Left renal pelvis (tissue), 4 donors: ENCODE measurements at places on chromosomes 7 and 10. TPM values are rescaled to one million over a fixed set of nuclear protein-coding genes. Genes with fewer than 3 reads are reported as not detected.

DNA sequence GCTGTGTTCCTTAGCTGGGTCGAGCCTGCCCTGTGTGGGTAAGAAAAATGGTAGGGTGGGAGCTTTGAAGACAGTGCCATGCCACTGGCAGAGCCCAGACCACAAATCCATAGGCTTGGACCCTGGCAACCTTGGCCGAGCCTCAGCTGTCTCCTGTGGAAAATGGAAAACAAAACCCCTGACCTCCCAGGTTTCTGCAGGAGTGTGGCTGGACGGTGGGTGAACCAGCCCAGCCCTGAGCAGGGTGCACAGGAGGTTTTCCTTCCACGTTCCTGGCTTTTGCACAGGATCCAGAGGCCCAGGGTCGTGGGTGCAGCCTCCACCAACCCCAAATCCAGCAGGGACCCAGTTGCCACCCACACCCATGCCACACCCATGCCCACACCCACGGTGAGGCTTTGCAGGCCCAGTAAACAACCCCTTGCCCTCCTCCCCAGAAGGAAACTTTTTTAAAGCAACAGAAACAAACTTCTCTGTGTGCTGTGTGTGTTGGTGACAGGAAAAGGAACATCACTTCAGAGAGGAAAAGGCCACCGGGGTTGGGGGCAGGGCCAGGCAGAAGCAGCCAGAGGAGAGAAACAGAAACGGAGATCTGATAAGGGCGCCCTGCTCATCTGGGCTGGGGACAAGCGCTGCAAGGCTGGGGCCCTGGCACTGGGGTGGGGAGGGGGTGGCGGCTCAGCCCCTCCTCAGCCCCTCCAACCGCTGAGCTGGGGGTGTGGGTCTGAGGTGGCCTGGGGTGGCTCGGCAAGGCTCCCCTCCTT, 20.7 kb upstream of the ZMIZ1 start:
- DNase-seq, result no peak

DNA sequence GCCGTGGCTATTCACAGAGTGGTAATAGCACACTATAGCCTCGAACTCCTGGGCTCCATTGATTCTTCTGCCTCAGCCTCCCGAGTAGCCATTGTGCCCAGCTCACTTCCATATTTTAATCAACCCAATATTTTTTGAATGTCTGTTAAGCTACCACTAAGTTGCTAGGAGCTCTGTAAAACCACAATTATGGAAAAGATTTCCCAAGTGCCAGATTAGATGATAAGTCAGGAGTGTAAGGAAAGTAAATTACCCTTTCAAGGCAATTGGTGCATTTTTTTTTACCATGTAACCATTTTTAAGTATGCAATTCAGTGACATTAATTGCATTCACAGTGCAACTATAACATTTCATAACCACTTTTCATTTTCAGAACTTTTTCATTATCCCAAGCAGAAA, 87.5 kb upstream of the GATAD1 start:
- no peak for DNase-seq

GRCh38 chr10:107994621-107995270, 830.2 kb upstream of the SORCS1 start:
- no peak for DNase-seq

HOXA7 gene
- polyA plus RNA-seq, result 11.4 TPM

ZNF853 gene
- polyA plus RNA-seq, result 15.0 TPM

OIT3 gene
- 3.8 TPM for polyA plus RNA-seq

GRCh38 chr7:152577339-152577738, 98.6 kb downstream of the XRCC2 start:
- no peak for DNase-seq

SCIN gene
- polyA plus RNA-seq, result 137 TPM

DNA sequence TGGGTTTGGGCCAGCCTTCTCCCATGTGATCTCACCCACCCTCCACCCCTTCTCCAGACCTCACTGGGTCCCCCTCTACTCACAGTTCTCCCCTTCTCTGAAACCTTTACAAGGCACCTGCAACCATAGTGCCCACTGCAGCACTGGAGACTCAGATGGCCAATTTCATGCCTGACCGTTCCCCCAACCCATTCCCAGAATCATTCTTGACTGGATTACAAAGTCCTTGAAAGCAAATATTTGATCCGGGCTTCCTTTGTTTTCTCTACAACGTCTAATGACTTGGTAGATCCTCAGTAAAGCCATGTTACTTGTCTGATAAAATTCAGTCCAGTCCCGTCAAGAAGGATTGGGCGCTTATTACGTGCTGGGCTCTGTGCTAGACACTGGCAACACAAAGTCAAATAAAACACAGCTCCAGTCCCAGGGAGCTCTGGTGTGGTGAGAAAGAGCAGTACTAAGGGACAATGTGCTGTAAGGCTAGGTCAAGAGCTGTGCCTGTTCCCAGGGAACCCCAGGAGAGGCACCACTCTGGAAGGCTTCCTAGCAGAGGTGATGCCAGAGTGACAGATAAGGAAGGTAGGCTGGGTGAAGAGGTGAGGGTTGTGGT, 36.5 kb downstream of the SH3PXD2A start:
- DNase-seq, result no peak
